NCI-H1105 treated with DMSO at 0.1 percent for 48 hours (cell line): ENCODE measurements at places on chromosomes 4 and X.

GRCh38 chr4:10024303-10024702, 3.0 kb upstream of the SLC2A9 start:
- DNase-seq, result no peak

GRCh38 chr4:7773401-7774180, 166.1 kb downstream of the AFAP1 start:
- DNase-seq, result no peak

DNA sequence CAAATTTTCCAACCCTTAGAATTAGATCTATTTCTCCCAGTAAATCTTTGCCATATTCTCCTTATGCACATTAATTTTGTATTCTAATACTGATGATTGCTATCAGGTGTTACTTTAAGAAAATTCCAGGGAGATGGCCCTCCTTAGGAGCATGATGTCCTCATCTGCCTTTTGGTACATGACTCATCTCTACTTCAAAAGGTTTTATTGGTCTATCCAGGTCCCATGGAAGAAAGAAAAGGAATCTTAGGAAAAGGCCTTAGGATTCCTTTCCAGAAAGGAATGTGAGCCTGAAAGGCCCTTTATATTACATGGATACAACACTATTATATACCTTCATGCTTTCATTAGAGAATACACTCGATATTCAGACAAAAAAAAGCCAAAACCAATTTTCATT, 968.2 kb downstream of the STIM2 start:
- DNase-seq, result no peak

- DNase-seq, result no peak
Observed at GRCh38 chrX:119762718-119763117, 4.3 kb downstream of the SOWAHD start.

- DNase-seq, result no peak
Observed at GRCh38 chr4:138734746-138735145, 280.8 kb upstream of the NOCT start.

- no peak for DNase-seq
Observed at GRCh38 chr4:83378419-83378818, 43.8 kb upstream of the HPSE start.

- no peak for DNase-seq
Observed at GRCh38 chrX:47222751-47223350, 4.4 kb downstream of the CDK16 start.

GRCh38 chrX:109440475-109440874, 41.4 kb downstream of the GUCY2F start:
- DNase-seq, result no peak

DNA sequence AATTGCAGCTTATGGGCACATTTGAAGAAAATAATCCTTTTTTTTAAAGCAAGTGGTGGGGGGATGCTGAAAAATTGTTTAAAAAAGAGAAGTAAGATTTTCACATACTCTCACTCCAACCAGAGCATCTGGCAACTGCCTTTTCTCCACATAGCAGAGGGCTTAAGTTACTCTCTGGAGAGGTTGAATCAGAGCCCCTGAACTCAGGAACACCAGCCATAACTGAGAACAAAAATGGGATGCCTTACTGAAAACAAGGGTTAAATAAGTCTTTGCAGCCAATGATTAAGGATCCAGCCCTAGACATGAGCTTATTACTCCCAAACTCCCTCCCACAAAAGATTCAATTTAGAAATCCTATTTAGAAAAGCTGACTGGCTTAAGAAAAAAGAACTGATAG, 27.5 kb downstream of the CASK start:
- DNase-seq, result no peak

DNA sequence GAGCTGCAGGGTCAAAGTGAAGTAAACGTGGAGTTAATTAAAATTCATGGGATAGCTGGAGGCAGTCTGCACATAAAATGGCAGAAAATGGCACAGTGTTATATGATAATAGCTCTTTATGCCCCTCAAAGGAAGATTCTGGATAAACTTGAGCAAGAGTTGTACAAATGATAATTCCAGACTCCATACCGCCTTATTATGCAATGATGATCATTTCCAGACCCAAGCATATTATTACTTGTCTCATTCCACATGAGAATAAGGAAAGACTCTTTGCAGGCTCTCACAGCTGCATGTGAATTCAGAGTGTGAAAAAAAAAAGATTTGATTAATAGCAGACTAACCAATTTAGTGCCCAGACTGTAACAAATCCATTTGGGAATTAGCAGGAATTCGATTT, 105.4 kb downstream of the STK32B start:
- no peak for DNase-seq
